IMR-90 (cell line): ENCODE measurements at places on chromosomes 2 and 18. TPM values are rescaled to one million over a fixed set of nuclear protein-coding genes. Genes with fewer than 3 reads are reported as not detected.

The LOXL3 gene
- 14.2 and 17.9 TPM in 2 replicates for total RNA-seq

DNA sequence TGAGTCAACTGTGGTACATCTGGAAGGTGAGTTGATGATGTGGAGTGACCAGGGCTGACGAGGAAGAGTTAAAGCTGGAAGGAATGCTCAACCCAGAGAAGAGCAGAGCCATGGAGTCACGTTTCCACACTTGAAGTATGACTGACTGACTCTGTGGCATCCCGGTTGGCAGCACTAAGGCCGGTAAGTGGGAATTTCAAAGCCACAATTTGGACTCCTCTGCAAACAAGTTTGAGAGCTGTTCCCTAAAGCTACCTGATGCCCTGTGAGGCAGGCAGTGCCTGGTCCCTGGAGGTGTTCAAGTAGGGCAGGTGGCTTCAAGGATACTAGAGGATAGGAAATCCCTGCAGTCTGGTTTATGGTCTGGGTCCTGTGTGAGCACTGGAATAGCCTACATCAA lies 69.3 kb upstream of the ITGB6 start:
- peaks cover 16% of the 10 kb centered on the region for H3K36me3 ChIP-seq
- H3K4me3 ChIP-seq = peak overlapping the region; percentile 43
- H3K4me1 ChIP-seq = peaks cover 20% of the 10 kb centered on the region
- peak overlapping the region; percentile 86 for H3K27ac ChIP-seq
- no peak for DNase-seq
- H3K27me3 ChIP-seq = no peaks in the 10 kb centered on the region

GRCh38 chr18:21203126-21203525 lies 38.9 kb upstream of the GREB1L start:
- no peak overlapping the region for H3K4me3 ChIP-seq
- H3K27me3 ChIP-seq = peaks cover 2% of the 10 kb centered on the region; the same call in 1 of the 2 replicates
- no peaks in the 10 kb centered on the region for H3K36me3 ChIP-seq
- no peaks in the 10 kb centered on the region for H3K4me1 ChIP-seq
- H3K27ac ChIP-seq = no peak overlapping the region

The IL36B gene
- not detected in 2 replicates for total RNA-seq

DNA sequence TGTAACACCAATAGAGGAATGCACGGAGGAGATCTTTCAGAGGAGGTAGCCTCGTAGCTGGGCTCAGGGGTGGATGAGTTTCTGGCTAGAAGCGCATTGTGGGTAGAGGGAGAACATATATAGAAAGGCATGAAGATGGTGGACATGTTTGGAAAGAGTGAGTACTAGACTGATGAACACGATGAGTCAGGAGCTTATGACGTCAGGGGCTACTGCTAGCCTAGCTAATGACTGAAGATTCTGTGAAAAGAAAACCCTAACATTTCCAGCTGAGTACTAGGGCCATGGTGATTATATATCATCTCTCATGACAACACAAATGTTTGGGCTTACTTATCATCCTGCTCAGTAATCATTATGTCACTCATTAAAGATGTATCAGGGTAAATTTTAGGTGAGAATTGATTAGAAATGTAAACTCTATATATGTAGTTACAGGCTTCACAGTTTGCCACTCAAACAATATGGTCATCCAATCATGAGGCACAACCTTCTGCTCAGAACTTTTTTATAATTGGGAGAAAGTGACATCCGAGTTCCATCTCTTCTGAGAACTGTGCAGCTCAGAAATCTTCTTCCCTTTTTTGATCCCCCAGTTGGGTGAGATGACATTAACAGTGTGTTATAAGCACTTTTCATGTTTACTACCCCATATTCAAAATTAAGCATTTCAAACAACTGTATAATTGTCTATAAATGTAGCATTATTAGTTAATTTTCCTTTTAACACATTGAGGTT lies 22.2 kb upstream of the IL1RN start:
- no peak overlapping the region for H3K4me3 ChIP-seq
- H3K27ac ChIP-seq = no peak overlapping the region
- H3K4me1 ChIP-seq = no peaks in the 10 kb centered on the region
- no peaks in the 10 kb centered on the region for H3K36me3 ChIP-seq
- no peaks in the 10 kb centered on the region for H3K27me3 ChIP-seq
